ENCODE measurements at places on chromosomes 5 and 9.

DNA sequence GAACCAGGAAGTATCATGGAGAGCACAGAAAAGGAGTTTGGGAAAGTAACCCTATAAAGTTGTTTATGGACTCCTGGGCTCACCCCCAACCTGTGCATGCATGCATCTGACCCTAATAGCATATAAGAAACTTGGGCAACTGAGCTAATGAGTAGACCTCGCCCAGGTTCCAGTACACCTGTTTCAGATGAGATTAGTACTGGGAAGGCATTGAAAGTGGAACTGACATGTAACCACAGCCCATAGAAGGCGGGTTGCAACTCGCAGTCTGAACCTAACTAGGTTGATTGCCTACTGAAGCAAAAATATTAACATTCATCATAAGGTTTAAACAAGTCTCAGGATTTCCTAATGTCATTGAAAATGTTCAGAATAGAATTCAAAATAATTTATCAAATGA lies 87.0 kb downstream of the WNK2 start:
- DNase-seq, result no peak

GRCh38 chr9:3517377-3518048 lies 8.3 kb downstream of the RFX3 start:
- DNase-seq, result no peak

DNA sequence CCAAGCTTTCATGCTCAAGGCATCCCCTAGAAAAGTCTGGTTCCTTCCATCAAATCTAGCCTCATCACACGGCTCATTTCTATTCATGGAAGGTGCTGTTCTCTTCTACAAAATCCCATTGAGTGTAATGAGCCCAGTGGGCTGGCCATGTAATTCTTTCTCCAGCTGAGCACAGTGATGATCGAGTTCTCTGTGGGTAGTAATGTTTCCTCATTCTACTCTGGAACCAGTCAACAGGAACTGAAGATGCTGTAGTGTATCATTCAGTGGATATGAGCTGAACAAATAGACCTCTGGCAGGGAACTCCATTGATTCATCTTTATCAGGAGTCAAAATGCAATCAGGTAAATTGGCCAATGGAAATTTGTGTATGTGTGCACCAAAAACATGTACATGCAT lies 149.2 kb downstream of the LRRC70 start:
- no peak for DNase-seq

GRCh38 chr5:180169248-180170105 lies 39.5 kb downstream of the RASGEF1C start:
- DNase-seq, result no peak

DNA sequence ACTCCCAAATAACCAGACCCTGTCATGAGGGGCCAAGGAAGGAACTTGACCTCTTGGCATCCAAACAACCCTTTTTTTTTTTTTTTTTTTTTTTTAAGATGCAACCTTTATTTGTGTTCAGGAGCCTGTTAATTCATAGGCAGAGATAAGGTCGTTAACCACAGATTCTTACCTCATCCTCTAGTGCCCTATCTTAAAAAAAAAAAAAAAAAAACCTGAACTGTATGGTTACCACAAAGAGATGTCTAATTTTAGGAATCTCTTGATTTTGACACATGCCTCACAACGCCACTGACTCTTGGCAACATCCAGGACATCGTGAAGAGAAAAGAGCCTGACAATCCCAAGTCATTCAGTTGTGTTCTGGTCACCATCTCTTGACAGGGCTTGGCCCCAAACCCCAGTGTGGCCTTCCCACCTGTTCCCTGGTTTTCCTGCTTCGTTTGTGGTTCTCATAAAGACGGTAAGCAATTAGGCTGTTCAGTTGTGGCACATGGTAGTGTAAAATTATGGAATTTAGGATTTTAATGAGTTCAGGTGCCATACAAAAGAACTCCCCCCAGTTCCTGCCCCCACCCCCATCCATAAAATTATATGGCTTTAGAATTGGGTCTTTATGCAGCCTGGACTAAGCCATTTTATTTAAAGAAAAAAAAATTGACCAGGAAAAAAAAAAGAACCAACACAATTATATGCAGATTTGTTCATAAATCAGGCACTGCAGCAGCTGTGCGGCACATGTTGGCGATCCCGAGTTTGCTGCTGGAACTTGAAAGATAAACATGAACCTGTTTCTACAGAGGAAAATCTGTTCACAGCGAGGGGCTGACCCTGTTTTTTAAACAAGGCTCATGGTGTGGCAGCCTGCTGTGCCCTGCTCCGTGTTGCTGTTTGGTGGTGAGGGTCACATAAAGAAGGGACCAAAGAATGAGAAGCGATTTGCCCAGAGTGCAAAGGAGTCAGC lies 267.8 kb upstream of the CLINT1 start:
- no peak for DNase-seq

DNA sequence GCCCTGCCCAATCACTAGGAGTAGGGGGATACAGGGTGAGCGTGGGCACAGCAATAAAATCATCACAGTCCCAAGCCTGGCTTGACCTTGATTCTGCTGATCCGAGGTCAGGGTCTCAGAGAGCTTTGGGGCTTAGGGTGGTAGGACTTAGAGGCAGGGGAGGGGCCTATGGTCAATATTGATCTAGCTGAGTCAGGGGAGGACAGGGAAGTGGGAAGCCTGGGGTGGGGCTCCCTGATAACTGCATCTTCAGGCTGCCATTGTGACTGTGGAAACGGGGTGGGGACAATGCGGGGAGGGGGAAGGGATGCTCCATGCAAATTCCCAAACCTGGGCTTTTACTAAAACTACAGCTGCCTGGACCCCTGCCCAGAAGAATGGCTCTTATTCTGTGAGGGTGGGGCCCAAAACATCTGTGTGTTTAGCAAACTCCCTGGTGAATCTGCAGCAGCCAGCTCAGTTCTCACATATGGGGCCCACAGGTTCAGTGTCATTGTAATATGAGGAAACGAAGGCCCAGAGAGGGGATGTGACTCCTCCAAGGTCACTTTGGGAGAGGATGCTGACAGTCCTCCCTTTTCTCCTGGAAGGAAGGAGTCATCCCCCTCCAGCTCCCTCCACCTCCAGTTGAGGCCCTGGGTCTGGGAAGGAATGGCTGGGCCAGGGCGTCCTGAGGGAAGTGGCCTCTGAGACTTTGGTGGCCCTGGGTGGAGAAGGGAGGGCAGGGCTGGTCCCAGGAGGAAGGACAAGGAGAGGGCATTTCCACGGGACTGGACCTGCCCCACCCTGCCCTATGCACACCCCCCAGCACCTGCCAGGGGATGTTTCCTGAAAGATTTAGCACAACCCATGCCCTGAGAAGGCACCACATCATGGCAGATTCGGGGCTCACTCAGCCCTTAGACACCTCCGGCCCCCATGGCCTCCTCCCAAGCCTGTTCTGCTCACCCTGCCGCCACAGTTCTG lies 26.4 kb downstream of the SLC6A7 start:
- peak; percentile 81 for DNase-seq

DNA sequence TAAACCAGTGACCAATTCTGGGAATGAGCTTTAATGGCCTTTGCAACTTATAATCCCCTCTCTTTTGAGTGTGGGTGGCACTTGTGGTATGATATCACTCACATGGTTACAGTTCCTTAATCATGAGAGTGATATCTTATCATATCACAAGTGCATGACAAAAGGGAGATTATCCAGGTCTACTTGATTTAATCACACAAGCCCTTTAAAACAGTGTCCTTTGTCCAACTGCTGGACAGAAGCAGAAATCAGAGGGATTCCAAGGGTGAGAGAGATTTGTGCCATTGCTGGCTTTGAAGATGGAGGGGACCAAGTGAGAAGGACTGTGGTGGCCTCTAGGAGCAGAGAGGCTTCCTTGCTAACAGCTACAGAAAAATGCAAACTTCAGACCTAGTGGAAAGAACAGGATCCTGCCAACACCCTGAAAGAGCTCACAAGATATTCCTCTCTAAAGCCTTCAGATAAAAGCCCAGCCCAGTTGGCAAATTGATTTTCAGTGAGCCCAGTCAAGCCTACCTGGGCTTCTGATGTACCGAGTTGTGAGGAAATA lies 279.0 kb upstream of the TLE4 start:
- DNase-seq, result no peak

DNA sequence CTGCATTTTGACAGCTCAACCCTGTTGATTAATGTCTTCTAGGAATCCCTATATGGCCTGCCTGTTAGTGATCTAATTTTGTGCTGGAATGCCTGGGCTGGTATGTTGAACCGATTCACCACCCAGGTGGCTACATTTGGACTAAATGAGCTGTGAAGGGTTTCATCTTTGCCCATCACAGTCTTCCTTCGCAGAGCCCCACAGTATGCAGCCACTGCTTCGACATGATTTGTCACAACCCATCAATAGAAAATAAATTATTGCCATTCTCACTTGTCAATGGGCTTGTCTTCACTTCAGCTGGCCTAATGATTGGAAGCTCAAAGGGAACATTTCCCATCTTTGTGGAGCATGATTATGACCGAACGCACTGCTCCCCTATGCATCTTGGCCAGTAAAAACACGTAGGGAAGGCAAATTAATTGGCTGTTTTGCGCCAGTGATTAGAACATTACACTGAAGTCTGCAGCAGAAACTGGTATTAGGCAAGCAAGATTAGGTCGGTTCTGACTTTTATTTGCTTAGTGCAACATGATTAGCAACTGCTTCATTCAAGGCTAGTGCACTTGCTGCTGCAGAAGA lies 408.5 kb downstream of the KIAA0825 start:
- DNase-seq, result no peak

GRCh38 chr5:32760091-32760509 lies 49.0 kb downstream of the NPR3 start:
- no peak for DNase-seq

- DNase-seq, result no peak
These were observed 164.0 kb upstream of the RAD23B start for GRCh38 chr9:107118863-107119624.

- no peak for DNase-seq
These were observed 74.3 kb upstream of the ICE1 start for GRCh38 chr5:5348135-5348534.

- DNase-seq, result no peak
These were observed 139.3 kb upstream of the SLIT3 start for GRCh38 chr5:169440107-169440705.

DNA sequence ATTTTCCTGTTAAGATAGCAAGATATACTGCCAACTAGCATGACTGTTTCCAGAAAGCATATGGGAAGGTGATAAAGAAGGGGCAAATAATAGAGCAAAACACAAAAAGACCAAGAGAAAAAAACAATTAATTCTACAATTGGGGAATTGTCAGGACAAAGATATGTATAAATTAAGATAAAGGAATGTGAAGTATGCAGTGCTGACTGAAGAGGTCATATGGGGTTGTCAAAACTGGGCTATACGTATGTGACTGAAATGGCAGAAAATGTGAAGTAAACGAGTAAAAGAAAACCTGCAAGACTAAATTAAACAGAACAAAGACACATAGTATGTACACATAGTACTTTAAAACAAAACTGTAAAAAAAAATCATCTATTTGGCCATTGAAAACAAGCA lies 222.3 kb downstream of the ARL15 start:
- DNase-seq, result no peak

DNA sequence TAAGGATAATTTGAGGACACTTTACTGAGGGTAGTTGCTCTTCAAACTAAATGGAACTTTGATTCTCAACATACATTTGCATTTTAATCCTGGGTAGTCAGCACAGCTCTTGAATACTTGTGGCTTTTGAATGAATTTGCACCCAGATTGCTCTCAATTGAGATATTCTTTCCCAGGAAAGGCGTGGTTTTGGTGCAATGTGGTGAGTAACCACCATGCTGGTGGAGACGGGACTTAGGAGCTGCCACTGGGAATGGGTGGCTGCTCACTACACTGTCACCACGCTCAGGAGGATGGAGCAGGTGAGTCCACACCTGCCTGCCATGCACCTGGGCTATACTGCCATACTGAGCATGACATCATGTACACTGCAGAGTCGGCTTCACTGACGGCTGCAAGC lies 99.2 kb downstream of the IRX1 start:
- DNase-seq, result no peak

- DNase-seq, result no peak
These were observed 37.2 kb upstream of the TTC39B start for GRCh38 chr9:15344191-15344590.

DNA sequence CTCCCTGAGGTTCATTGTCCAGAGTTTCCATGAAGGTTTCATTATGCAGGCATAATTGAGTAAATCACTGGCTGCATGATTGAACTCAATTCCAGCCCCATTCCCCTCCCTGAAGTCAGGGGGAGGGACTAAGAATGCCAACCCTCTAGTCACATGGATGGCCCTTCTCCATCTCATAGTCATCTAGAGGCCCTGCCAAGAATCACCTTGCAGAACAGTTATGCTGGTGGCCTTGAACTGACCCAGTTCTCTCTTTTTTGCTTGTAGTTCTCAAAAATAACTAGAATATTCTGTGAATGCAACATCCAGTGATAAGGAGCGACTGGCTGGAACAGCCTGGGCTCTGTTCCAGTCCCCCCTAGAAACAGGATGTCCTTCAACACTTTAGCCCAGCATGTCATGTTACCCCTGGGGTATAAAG lies 31.7 kb downstream of the SLC35A4 start:
- no peak for DNase-seq

- DNase-seq, result no peak
These were observed 59.7 kb upstream of the TMED7 start for GRCh38 chr5:115685490-115685889.

- no peak for DNase-seq
These were observed 111.8 kb upstream of the ASTN2 start for GRCh38 chr9:117526674-117527073.

DNA sequence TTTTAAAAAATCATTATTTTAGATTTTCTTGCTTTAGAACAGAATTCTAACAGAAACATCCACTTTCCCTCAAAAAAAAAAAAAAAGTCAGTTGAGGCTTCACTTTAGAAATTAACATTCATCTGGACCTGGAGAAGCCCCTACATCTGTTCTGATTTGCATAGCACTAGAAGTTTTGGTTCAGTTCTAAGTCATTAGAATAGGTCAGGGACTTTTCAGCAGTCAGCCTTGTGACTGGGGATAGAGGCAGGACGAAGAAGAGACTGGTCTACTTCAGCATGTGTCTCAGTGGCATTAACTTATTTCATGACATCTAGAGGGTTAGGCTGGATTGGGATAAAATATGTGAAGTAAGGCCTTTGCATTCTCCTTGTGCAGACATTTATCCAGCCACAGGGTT lies 215.8 kb upstream of the DAB2 start:
- DNase-seq, result no peak

GRCh38 chr9:33127881-33128280 lies 39.3 kb downstream of the B4GALT1 start:
- no peak for DNase-seq

Measured in mucosa of descending colon (tissue), 3 donors.